Pons (tissue), 1 donor: ENCODE measurements at places on chromosomes 5 and 9.

DNA sequence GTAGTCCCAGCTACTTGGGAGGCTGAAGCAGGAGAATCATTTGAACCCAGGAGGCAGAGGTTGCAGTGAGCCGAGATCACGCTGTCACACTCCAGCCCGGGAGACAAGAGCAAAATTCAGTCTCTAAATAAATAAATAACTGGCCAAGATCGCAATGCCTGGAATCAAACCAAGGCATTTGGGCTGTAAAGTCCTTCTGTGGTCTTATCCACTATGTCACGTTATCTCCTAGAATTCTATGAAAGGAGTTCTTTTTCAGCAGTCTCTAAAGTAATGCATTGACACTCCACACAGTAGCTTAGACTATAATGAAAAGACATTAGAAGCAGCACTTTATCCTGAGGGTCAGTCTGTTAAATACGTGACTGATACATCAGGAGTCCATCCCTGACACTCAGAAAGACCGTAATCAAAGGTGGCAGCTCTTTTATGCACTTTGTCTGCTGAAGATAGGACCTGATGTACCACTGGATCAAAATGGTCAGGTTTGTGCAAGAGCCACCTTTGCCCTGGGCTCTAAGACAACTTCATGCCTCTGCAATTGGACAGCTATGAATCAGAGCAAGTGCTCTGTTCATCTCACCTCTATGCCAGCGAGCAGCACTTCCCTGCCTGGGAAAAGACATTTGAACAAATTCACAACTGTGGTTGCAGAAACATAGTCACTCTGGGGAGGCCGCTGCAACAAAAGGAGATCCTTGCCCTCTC lies 31.7 kb upstream of the GNA14 start:
- DNase-seq, result no peak

- no peak for DNase-seq
Observed at GRCh38 chr5:22521521-22521920, 331.6 kb downstream of the CDH12 start.

- DNase-seq, result no peak
Observed at GRCh38 chr5:124764992-124765611, 18.7 kb upstream of the ZNF608 start.

- DNase-seq, result no peak
Observed at GRCh38 chr5:149740866-149741459, 10.9 kb downstream of the PPARGC1B start.

DNA sequence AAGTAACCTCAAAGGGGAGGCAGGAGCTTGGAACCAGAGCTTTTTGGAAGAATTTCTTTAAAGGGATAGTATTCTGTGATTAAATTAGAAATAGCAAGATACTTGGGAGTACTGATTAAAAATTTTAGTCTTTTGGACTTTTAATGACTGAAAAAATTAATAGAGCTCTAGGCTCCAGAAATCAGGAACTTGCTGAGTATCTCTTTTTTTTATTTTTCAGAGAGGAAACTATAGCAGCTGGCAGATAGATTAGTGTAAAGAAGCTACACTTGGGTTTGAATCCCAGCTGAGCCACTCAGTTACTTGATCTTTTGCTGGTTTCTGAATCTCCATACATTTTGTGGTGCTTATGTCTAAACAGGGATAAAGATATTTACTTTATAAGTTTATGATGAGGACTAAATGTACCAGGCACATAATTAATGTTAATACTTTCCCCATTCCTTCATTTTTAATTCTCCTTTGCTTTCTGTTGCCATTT lies 94.2 kb upstream of the TNC start:
- no peak for DNase-seq

DNA sequence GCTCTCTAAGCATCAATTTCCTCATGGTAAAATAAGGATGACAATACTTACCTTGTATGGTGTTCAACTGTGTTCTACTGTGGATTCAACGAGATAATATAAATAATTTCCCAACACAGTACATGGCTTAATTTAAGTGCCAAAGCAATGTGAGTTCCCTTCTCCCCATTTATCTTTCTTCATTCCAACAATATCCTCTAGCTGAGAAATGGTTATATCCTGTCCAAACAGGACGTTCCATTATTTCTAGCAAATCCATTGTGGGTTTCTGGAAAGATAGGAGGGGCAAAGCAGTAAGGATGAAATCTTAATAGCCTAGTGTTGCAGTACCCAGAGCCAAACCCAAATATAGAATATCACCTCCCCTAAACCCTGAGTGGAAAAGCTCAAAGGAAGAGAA lies 22.0 kb downstream of the ABCA1 start:
- no peak for DNase-seq

- DNase-seq, result no peak
Observed at GRCh38 chr9:86756576-86757381, 190.5 kb downstream of the GAS1 start.

DNA sequence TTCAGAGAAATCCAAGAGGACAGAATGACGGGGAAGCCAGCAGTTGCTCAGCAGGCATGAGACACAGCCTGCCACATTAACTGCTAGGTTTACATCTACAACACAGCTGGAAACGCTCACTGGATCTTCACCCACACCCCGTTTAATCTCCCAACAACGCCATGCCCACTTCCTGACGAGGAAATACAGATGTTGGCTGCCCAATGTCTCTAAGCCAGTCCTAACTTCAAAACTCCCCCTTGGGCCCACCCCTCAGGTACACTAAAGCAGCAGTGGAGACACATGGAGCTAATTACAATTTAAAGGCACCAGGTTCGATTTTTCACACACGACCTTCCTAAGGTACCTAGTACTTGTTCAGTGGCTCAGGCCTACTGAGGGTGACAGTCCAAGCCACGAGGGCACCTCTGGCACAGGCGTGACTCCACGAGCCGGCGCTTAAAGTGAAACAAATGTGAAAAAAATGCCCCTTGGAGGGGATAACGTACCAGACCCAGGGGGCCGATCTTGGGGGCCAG lies 904 bp downstream of the RPL12 start:
- DNase-seq, result no peak

- DNase-seq, result no peak
Observed at GRCh38 chr5:343461-344401, 22.2 kb downstream of the AHRR start.
